Left lung (tissue), 14 donors: ENCODE measurements at places on chromosomes 6 and 20. TPM values are rescaled to one million over a fixed set of nuclear protein-coding genes. Genes with fewer than 3 reads are reported as not detected.

Gene NKX2-2
- not detected for total RNA-seq

Gene CLVS2
- total RNA-seq = not detected

Gene KAT14
- 8.0 TPM for total RNA-seq

Gene SPATA25
- total RNA-seq = 0.89 TPM

Gene PKIB
- total RNA-seq = 2.2 TPM

Gene TRAPPC3L
- total RNA-seq = 0.13 TPM

Gene PBOV1
- not detected for total RNA-seq

Gene CHRNA4
- total RNA-seq = not detected

Gene GHRH
- total RNA-seq = not detected

Gene CPXM1
- 25.8 TPM for total RNA-seq

Gene LST1
- 95.1 TPM for total RNA-seq

Gene PLTP
- 172 TPM for total RNA-seq

Gene PRR3
- total RNA-seq = 10.1 TPM

Gene EPPIN
- not detected for total RNA-seq

Gene FOXS1
- 2.9 TPM for total RNA-seq

- no peaks in the 10 kb centered on the region for H3K27me3 ChIP-seq
- no peaks in the 10 kb centered on the region for H3K36me3 ChIP-seq
- no peak for DNase-seq
- H3K4me3 ChIP-seq = peak overlapping the region; percentile 92
- H3K4me1 ChIP-seq = peaks cover 65% of the 10 kb centered on the region
Measured at GRCh38 chr6:87698547-87699006, 3.5 kb downstream of the AKIRIN2 start.

DNA sequence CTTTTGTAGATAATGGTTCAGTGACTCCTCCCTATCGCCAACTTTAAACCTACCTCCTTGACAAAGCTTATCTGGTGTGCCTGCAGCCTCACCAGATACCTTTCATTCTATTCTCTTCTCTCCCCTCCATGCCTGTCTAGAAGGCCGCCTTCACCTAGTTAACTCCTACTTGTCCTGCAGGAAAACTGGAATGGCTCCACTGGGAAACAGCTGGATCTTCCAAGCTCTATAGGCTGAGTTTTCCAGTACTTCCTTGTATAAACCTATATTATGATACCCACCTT is 6.2 kb downstream of the PRKN start:
- H3K36me3 ChIP-seq = no peaks in the 10 kb centered on the region
- no peaks in the 10 kb centered on the region for H3K4me1 ChIP-seq
- no peaks in the 10 kb centered on the region for H3K27me3 ChIP-seq
- no peak overlapping the region for H3K27ac ChIP-seq
- no peak for DNase-seq

- H3K27ac ChIP-seq = no peak overlapping the region
- no peak for DNase-seq
- H3K36me3 ChIP-seq = no peaks in the 10 kb centered on the region
Measured at GRCh38 chr6:40791004-40791403, 203.8 kb upstream of the LRFN2 start.

GRCh38 chr6:13676551-13677156 is 35.0 kb downstream of the RANBP9 start:
- H3K4me1 ChIP-seq = no peaks in the 10 kb centered on the region
- no peak overlapping the region for H3K4me3 ChIP-seq
- no peaks in the 10 kb centered on the region for H3K27me3 ChIP-seq
- H3K36me3 ChIP-seq = no peaks in the 10 kb centered on the region
- DNase-seq = no peak

- no peak for DNase-seq
- no peaks in the 10 kb centered on the region for H3K27me3 ChIP-seq
- no peaks in the 10 kb centered on the region for H3K36me3 ChIP-seq
- no peak overlapping the region for H3K4me3 ChIP-seq
Measured at GRCh38 chr6:139446138-139446715, 71.8 kb upstream of the CITED2 start.

DNA sequence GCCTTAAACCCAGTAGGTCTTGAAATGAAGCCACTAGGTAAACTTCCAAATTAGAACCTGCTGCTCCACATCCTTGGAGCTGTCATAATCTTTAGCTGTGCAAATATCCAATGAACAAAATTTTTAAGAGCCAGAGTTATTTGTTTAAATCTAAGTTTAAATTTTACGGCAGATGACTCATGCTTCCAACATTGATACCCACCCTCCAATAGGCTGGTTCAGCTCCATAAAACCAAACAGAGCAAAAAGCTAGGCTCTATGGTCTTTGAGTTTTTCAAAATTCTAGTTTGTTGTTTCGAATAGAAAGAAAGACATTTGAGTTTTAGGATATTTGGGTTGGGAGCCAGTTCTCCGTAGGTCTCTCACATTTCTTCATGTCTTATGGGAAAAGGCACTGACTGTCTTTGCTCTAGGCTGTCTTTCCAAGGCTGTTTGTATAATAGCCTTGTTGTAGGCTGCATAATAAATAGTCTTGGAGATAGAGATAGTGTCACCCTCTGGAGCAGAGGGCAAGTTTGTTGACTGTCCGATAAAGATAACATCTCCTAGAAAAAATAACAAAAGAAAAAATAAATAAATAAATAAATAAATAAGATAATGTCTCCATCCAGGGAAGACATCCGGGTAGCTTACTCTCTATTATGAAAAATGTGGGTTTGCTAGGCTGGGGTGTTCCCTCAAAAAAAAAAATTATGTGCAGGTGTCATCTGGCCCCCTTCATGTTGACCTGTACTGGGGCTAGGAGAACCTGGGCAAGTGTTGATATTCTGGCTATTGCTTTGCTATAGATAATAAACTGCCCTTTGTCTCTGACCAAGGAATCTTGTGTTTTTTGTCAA is 36.5 kb downstream of the SLC2A12 start:
- no peak overlapping the region for H3K27ac ChIP-seq
- H3K27me3 ChIP-seq = no peaks in the 10 kb centered on the region
- no peak overlapping the region for H3K4me3 ChIP-seq
- no peak for DNase-seq
- H3K4me1 ChIP-seq = no peaks in the 10 kb centered on the region

DNA sequence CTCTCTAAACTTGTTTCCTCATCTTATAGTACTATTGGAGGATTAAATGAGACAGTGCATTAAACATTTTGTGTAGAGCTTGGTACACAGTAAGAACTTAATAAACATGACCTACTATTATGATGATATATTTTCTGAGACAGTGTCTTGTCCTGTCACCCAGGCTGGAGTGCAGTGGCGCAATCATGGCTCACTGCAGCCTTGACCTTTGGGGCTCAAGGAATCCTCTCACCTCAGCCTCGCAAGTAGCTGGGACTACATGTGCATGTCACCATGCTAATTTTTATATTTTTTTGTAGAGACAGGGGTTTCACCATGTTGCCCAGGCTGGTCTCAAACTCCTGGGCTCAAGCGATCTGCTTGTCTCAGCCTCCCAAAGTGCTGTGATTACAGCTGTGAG is 72.1 kb downstream of the LYRM4 start:
- H3K27ac ChIP-seq = no peak overlapping the region
- H3K27me3 ChIP-seq = no peaks in the 10 kb centered on the region
- H3K4me1 ChIP-seq = no peaks in the 10 kb centered on the region

DNA sequence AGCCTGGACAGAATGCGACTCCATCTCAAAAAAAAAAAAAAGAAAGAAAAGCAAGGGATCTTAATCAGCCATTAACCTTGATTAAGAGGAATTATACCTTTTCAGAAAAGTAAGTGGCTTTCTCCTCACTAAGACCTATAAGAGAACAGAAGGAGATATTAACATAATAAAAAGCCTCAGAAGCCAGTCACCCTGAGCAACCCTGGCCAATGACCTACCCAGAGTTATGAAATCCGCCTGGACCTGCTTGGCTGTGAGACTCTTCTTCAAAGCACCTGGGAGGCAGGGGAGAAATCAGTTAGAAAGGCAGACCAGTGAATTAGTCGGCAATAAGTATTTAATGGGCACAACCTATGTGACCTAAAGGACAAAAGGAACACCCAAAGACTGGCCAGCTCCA is 32.7 kb upstream of the C20orf203 start:
- no peak for DNase-seq
- no peaks in the 10 kb centered on the region for H3K4me1 ChIP-seq
- no peak overlapping the region for H3K4me3 ChIP-seq
- no peaks in the 10 kb centered on the region for H3K36me3 ChIP-seq

GRCh38 chr6:138914701-138915100 is 73.4 kb downstream of the REPS1 start:
- H3K4me1 ChIP-seq = no peaks in the 10 kb centered on the region
- no peak overlapping the region for H3K4me3 ChIP-seq

GRCh38 chr20:44449864-44450263 is 25.8 kb upstream of the TTPAL start:
- no peaks in the 10 kb centered on the region for H3K27me3 ChIP-seq
- DNase-seq = no peak
- no peaks in the 10 kb centered on the region for H3K36me3 ChIP-seq
- peaks cover under 1% of the 10 kb centered on the region for H3K4me1 ChIP-seq
- H3K27ac ChIP-seq = no peak overlapping the region

DNA sequence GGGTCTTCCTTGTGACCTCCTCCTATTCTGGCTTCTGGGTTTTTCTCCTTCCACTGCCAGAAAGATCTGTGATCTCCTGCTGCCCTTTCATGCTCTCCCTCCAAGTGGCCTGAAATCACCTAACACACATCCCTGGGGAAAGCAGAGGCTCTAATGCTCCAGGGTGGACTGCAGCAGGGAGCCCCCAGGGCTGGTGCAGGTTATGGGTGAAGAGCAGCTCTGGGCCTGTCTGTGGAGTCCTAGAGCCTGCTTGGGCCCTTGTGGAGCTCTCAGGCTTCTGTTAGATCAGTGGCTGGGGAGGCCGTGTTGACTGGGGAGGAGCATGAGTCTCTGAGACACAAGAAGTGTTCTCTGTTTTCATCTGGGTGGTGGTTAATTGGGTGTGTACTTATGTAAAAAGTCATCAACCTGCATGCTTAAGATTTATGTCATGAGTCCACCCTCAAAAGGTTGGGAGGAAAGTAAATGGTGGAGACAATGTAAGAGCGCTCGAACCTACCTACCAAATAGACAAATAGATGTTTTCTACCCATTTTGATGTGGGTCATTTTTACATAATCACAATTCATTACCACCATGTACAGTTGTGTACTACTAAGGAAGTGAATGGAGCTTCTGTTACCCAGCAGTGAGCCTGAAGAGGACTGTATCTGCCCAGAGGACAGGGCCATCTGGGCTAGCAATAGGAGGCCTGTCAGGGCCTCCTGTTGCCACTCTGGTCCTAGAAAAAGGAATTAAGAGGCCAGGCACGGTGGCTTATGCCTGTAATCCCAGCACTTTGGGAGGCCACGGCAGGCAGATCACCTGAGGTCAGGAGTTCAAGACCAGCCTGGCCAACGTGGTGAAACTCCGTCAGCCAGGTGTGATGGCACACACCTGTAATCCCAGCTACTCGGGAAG is 32.0 kb upstream of the RNF8 start:
- no peak overlapping the region for H3K27ac ChIP-seq
- no peaks in the 10 kb centered on the region for H3K27me3 ChIP-seq
- no peak overlapping the region for H3K4me3 ChIP-seq
- no peak for DNase-seq
- no peaks in the 10 kb centered on the region for H3K4me1 ChIP-seq

GRCh38 chr6:158122048-158122447 is 46.0 kb downstream of the SERAC1 start:
- DNase-seq = no peak
- no peaks in the 10 kb centered on the region for H3K36me3 ChIP-seq
- H3K27ac ChIP-seq = no peak overlapping the region

- peaks cover 16% of the 10 kb centered on the region for H3K4me1 ChIP-seq
- H3K4me3 ChIP-seq = no peak overlapping the region
- peaks cover 24% of the 10 kb centered on the region for H3K36me3 ChIP-seq
- no peak overlapping the region for H3K27ac ChIP-seq
- peaks cover 9% of the 10 kb centered on the region for H3K27me3 ChIP-seq
Measured at GRCh38 chr20:2834401-2835110, 5.9 kb downstream of the PCED1A start.

DNA sequence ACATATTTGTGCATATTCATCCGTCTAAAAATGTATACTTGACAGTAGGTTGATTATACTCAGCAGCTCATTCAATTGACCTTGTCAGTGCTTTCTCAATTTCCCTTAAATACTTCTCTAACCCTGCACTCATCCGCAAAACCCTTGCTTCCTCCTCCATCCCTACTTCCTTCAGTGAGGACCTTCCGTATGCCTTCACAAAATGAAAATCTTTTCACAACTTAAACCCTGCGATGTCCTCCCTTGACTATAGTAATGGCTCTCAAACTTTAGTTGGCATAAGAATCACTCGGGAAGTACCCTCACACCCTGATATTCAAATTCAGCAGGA is 5.2 kb downstream of the MBOAT1 start:
- no peak overlapping the region for H3K27ac ChIP-seq
- H3K36me3 ChIP-seq = no peaks in the 10 kb centered on the region
- no peak for DNase-seq
- no peak overlapping the region for H3K4me3 ChIP-seq
- no peaks in the 10 kb centered on the region for H3K27me3 ChIP-seq
- H3K4me1 ChIP-seq = peaks cover 10% of the 10 kb centered on the region

DNA sequence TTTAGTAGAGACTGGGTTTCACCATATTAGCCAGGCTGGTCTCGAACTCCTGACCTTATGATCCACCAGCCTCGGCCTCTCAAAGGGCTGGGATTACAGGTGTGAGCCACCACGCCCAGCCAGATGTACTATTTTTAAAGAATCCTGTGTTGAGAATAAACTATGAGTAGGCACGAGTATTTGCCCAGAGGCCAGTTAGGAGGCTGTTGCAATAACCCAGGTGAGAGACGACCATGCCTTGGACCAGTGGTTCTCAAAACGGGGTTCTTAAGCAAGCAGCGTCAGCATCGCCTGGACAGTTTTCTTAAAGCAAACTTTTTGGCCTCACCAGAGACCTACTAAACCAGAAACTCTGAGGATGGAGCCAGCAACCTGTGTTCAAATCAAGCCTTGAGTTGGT is 258.8 kb downstream of the ZNF217 start:
- DNase-seq = no peak
- no peaks in the 10 kb centered on the region for H3K27me3 ChIP-seq
- no peaks in the 10 kb centered on the region for H3K4me1 ChIP-seq
- H3K36me3 ChIP-seq = no peaks in the 10 kb centered on the region

- no peak for DNase-seq
- no peaks in the 10 kb centered on the region for H3K27me3 ChIP-seq
- no peak overlapping the region for H3K27ac ChIP-seq
- peaks cover 4% of the 10 kb centered on the region for H3K4me1 ChIP-seq
Measured at GRCh38 chr20:44690781-44691423, 24.3 kb upstream of the CCN5 start.

DNA sequence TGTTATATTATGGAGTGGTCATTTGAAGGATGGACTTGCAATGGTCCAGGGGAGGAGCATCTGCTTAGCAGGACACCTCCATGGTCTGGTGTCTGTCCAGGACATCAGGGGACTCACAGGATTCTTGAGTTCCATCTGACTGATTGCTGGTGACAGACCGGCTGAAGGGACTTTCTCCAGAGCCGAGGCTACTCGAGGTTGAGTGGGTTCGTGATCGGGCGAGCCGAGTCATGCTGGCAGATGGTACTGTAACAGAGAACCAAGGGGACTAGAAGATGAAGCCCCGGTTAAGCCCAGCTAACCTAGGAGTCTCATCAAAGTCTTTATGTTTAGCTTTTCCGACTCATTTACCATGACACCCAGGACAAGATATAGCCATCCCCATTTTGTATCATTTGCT is 7.5 kb upstream of the SLA2 start:
- no peaks in the 10 kb centered on the region for H3K4me1 ChIP-seq
- H3K27ac ChIP-seq = no peak overlapping the region
- H3K4me3 ChIP-seq = no peak overlapping the region
- no peaks in the 10 kb centered on the region for H3K27me3 ChIP-seq

- peaks cover 42% of the 10 kb centered on the region for H3K4me1 ChIP-seq
- peak overlapping the region; percentile 51 for H3K27ac ChIP-seq
- H3K27me3 ChIP-seq = no peaks in the 10 kb centered on the region
- DNase-seq = no peak
- no peaks in the 10 kb centered on the region for H3K36me3 ChIP-seq
- H3K4me3 ChIP-seq = no peak overlapping the region
Measured at GRCh38 chr6:108653949-108654348, 93.2 kb downstream of the FOXO3 start.
